ENCODE measurements at places on chromosomes 2 and 18. TPM values are rescaled to one million over a fixed set of nuclear protein-coding genes. Genes with fewer than 3 reads are reported as not detected.

GRCh38 chr2:129056309-129056958 lies 737.8 kb upstream of the HS6ST1 start:
- DNase-seq, result no peak

- DNase-seq, result no peak
Observed at GRCh38 chr2:100039291-100039980, 103.0 kb downstream of the AFF3 start.

- DNase-seq, result no peak
Observed at GRCh38 chr2:3200420-3200939, 177.1 kb downstream of the EIPR1 start.

DNA sequence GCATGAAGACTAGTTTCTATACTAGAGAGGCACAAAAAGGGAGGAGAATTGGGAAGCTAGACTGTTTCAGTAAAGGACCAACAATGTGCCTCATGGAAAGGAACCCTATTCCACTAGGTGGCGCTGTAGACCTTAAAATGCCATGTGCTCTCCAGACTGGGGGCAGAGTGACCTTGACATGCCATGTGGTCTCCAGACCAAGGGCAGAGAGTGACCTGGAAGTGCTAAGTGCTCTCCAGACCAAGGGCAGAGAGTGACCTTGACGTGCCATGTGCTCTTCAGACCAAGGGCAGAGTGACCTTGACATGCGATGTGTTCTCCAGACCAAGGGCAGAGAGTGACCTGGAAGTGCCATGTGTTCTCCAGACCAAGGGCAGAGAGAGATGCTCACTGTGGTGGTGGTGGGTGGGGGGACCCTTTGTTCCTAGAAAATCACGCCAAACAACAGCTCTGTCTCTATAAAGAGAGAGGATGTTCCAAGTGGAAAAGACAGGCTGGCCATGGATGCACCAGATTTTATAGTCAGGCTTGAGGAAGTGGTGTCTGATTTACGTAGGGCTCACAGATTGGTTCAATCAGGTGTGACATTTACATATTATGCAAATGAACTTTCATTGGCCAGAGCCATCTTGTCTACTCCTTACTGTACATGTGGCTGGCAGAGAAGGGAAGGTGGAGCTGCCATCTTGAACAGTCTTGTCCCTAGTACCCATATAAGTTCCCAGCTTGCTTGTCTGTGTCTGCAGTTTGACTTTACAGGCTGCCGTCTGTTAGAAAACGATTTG lies 344.0 kb upstream of the DDX18 start:
- DNase-seq, result no peak

GRCh38 chr2:27211241-27211942 lies 449 bp upstream of the ATRAID start:
- DNase-seq, result no peak

- DNase-seq, result no peak
Observed at GRCh38 chr2:102437122-102437521, 14.2 kb downstream of the IL18RAP start.

- DNase-seq, result no peak
Observed at GRCh38 chr2:25567406-25567805, 106.0 kb downstream of the DTNB start.

GRCh38 chr18:4524096-4524495 lies 69.0 kb upstream of the DLGAP1 start:
- DNase-seq, result no peak

GRCh38 chr2:74039611-74040010 lies 54.9 kb downstream of the TET3 start:
- no peak for DNase-seq

DNA sequence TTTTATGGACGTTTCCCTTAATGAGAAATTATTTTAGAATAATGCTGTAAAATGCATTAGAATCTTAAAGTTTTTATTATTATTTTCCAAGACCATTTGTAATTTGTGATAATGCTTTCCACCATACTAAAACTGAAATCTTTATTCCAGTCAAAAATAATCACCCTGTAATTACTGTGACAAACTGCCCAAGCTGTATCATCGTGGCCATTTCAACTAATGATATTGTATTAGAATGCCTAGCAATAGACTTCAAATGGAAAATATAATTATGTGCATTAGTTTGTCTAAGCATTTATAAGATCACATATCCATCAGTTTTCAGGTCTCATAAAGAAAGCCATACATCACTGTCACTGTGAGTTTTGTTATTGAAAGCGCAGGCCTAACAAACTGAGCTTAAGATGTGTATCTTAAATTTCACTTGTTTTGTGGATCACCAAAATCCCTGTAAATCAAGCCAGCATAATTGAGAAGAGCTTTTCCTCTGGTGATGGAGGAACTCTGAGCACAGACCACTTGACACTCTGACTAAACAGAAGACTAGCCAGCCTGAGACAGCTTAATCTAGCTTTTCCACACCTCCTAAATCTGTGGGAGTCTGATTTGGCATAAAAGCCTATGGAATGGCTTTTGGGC lies 1312.2 kb upstream of the ACVR2A start:
- no peak for DNase-seq

DNA sequence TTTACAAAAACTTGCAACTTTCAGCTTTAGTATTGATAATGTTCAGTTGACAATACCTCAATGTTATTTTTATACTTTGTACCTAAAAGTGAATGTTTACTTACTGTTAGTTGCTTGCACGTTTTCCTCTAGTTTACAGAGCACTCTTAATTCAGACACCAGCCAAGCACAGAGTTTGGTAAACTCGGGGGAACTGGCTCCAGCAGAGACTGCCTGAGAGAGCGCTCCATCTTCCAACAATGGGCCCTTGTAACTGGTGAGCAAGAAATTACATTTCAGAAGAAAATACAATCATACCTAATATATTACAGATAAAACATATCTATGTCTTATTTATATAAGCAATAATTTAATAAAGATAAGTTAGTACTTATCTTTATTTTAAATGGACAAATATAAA lies 3.7 kb downstream of the FAM98A start:
- DNase-seq, result no peak

GRCh38 chr2:27890924-27891672 lies 569 bp downstream of the BABAM2 start:
- peak; percentile 85 for DNase-seq

- no peak for DNase-seq
Observed at GRCh38 chr2:186637497-186637800, 47.6 kb downstream of the ITGAV start.

DNA sequence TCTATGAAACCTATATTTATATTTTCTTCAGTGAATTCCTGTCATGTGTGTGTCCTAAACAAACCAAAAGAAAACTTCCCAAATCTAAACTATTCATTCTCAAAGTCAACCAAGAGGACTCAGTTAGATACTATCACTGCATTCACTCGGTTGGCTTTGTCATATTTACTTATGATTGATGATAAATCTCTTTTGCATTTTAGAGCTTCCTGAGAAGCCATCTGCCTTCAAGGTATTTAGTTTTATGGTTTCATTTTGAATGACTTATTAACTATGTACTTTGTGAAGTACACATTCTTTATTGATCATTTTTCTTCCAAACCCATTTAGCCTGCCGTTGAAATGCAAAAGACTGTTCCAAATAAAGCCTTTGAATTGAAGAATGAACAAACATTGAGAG lies 36.2 kb downstream of the ANKRD30B start:
- no peak for DNase-seq

The USP34 gene
- total RNA-seq, result 246 TPM

The ZBTB7C gene
- total RNA-seq, result 1.0 TPM

The SCN2A gene
- 15.8 TPM for total RNA-seq

The NR4A2 gene
- total RNA-seq, result 5.5 TPM

The STON1 gene
- 66.8 TPM for total RNA-seq

The HSPE1 gene
- total RNA-seq, result 53.2 TPM

All from uterus (tissue), 4 donors.